Tibial nerve (tissue), 4 donors: ENCODE measurements at places on chromosomes 6 and 20. TPM values are rescaled to one million over a fixed set of nuclear protein-coding genes. Genes with fewer than 3 reads are reported as not detected.

SLC35F1 gene
- total RNA-seq: 12.7 TPM

BMP2 gene
- total RNA-seq: 24.5 TPM

CFAP206 gene
- total RNA-seq: not detected

ANGPT4 gene
- 0.63 TPM for total RNA-seq

PRL gene
- not detected for total RNA-seq

NR2E1 gene
- not detected for total RNA-seq

TAPBP gene
- total RNA-seq: 91.8 TPM

DNA sequence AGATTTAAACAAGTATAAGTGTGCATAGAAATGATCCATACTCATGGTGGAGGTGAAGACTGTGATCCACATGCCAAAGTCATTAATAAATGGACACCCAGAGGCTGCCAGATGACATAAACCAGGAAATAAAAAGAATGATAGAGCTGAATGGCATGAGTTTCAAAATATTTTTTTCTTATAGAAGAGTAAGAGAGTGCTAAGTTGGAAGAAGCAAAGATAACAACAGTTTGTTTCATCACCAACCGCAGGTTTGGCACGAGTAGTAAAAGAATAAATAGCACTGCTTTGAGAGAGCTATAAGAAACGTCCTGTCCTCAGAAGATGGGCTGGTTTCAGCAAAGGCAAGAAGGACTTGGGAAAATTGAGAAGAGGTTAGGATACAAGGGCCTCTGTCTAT lies 246.9 kb downstream of the UBE3D start:
- no peak for DNase-seq

DNA sequence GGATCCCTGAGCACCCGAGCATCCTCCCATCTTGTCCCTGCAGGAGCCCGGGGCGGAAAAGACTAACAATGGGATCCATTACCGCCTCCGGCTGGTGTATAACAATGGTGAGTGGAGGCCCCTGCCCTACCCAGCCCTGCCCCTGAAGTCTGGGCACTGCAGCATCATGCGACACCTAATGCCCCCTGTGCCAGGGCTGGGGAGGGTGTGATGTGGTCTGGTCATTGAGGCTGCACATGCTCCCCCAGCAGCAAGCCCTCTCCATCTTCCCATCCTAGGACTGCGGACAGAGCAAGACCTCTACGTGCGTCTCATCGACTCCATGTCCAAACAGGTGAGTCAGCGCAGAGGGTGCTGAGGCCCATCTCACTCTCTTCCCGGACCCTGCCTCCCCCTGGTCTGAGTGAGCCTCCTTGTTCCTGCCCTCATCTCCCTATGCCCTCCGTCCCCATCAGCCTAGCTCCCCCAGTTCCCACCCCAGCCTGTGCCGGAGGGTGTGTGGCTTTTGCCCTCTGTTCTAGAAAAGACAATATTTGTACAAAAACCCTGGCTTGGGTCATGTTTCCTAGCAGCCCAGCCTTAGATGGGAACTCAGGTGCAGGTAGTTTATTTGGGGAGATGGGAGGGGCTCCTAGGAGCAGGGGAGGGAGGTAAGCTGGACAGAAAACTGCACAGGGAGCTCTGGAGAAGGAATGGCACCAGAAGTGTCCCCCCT lies 13.5 kb downstream of the EBF4 start:
- DNase-seq: no peak

DNA sequence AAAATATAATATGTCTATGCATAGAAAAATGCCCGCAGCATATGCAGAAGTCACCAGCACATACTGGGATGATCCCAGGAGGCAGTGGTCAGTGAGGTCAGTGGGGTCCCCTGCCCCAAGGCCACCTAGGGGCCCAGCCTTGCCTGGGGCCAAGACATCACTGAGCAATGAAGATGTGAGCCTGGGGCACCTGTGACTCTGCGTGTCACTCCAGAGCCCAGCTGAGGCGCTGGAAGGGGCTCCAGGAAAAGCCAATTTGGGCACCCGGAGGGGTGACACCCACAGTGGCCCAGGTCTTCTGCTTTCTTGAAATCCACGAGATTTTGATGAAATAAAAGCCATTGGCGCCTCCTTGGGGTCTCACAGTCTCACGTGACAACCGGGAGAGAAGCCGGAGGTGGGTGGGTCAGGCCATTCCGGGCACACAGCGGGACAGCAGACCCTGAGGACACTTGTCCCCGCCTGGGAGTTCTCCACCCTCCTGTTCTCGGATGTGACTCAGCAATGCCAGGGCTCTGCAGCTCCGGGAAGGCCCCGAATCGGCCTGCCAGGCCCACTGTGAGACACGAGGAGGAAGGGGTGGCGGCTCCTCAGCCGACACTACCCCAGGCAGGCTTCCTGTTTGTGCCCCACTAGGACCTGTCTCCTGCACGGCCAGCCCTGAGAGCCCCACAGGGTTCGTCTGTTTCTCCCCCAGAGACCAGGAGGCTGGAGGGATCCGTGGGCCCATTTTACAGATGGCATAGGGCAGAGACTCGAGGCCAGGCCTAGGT lies 24.4 kb upstream of the SLCO4A1 start:
- DNase-seq: peak; percentile 46

- DNase-seq: no peak
These were observed 86.1 kb downstream of the SLX4IP start for GRCh38 chr20:10521068-10521831.

- DNase-seq: no peak
These were observed 80.8 kb downstream of the RCAN2 start for GRCh38 chr6:46410334-46410953.

GRCh38 chr6:147947521-147947920 lies 395.1 kb upstream of the SASH1 start:
- peak; percentile 44 for DNase-seq

DNA sequence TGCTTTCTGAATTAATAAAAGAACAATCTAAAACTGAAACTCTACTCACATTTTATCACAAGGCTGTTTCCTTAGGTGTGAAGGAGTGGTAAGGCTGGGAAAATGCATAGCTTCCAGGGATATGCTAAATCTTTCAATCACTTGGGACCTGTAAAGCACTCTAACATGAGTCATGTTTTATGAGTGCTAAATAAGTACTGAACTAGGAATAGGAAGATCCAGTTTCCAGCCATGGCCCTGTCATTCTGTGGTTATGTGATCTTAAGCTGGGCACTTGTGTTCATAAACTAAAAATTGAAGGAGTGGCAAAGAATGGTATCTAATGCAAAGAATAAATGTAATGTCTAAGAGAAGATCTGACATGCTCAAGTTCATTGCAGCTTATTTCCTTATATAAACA lies 6.1 kb upstream of the TMEM200A start:
- no peak for DNase-seq

- DNase-seq: no peak
These were observed 71.1 kb upstream of the CTNNBL1 start for GRCh38 chr20:37622728-37623127.

- no peak for DNase-seq
These were observed 77.0 kb upstream of the MAP3K7 start for GRCh38 chr6:90663873-90664272.

DNA sequence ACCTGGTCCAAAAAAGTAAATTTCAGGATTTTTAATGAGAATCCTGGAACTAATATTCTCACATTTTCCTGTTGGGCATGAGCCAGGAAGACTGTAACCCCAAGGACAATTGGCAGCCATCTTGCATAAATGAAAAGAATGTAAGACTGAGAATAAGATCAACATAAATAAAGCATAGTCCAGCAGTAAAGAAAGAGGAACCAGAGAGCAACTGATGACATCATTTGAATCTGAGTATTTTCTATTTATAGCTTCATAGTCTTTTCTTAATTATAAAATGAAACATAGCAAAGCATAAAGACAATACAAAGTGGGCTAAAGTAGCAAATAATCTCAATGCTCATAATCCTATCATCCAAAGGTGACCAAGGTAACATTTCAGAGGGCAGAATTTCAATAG lies 26.6 kb upstream of the FBXL4 start:
- no peak for DNase-seq

GRCh38 chr6:125952764-125953501 lies 3.6 kb upstream of the HINT3 start:
- no peak for DNase-seq

DNA sequence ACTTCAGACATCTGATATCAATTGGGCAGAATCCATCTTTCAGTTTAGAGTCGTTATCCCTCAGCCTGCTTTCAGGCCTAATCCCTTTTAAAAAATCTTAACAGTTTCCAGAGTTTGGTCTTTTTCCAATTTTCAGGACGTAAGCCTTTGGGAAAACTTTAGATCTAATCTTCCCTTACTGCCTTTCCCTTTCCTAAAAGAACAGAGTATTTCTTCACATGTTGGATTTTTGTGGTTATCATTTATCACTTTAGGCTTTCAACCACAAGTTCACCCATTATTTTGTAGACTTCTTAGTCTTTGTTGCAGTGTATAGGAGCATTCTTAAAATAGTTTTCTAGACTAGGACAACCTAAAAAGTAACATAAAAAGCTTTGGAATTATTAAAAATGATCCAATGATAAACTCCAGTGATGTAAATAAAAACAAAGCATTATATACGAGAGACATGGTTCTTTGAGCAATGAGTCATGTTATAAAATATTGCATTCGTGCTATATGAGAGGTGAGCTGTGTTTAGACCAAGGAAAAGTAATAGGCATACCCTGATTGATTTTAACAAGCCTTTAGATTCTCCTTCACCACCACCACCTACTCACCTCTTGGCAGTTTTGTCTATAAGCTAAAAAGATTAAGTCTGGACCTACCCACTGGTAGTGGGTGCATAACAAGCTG lies 90.4 kb upstream of the MCHR2 start:
- DNase-seq: no peak

- DNase-seq: no peak
These were observed 90.7 kb downstream of the TRMT6 start for GRCh38 chr20:5859608-5860007.

- DNase-seq: no peak
These were observed 38.3 kb upstream of the PRSS16 start for GRCh38 chr6:27209196-27209595.

DNA sequence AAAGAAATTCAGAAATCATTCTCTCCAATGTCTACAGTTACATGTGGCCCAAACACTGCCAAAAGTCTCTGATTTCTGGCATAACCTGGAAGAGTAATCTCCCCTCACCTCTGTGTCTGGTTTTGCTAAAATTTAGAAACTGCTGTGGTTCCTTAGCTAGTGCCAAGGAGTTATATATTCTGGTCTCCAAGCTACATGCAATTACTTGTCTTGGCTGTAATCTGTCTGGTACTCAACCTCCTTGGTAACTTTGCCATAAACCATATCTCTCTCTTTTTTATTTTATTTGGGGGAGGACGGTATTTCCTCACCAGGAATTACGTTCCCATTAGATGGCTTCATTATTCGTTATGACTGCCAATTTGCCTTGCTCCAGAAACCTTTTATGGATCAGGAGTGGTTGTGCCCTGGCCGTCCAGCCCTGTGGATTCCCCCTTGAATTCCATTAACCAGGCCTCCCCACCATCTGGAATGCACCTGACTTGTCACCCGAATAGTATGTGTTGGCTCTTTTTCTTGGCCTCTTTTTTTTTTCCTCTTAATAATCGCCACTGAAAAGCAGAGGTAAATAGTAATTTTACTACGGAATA lies 400.0 kb downstream of the CD83 start:
- DNase-seq: no peak

- DNase-seq: no peak
These were observed 31.2 kb downstream of the CHMP4B start for GRCh38 chr20:33842346-33842745.

DNA sequence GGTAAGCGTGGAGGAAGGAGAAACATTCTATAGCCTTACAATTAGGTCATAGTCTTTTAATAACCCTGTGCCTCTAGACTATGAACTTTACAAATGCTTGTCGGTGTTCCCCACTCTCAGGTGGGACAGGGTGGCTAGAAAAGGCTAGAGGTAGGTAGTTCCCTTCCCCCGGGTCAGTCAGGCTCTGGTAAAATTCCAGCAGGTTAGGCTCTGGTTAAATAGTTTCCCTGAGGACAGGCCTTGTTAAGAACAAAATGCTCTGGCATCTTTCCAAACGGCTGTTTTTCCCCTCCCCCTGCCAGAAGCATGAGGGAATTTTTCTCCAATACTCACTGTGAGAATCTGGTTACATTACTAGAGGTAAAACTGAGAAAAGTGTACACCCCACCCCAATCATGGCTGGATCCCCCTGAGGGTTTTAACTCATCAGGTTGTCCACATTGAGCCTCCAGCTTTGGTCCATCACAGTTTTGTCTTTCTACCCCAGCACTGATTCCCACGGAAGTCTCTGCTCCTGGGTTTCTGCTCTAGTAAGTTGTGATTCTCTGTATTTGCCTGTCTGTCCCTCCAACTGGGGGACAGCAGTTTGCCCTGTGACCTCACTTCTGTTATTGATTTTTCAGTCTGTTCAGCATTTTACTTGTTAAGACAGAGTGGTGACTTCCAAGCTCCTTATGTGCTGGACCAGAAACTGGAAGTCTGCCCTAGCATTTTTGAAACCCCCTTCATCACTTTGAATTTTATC lies 84.7 kb upstream of the ADGRF1 start:
- no peak for DNase-seq

DNA sequence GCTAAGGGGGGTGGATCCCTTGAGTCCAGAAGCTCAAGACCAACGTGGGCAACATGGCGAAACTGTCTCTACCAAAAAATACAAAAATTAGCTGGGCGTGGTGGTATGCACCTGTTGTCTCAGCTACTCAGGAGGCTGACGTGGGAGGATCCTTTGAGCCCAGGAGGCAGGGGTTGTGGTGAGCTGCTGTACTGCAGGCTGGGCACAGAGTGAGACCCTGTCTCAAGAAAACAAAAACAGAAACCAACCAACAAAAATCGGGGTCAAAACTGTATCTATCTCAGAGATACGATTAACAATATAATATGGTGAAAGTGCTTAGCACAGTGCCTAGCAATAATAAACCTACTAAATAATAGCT lies 20.7 kb upstream of the BCAS1 start:
- no peak for DNase-seq

DNA sequence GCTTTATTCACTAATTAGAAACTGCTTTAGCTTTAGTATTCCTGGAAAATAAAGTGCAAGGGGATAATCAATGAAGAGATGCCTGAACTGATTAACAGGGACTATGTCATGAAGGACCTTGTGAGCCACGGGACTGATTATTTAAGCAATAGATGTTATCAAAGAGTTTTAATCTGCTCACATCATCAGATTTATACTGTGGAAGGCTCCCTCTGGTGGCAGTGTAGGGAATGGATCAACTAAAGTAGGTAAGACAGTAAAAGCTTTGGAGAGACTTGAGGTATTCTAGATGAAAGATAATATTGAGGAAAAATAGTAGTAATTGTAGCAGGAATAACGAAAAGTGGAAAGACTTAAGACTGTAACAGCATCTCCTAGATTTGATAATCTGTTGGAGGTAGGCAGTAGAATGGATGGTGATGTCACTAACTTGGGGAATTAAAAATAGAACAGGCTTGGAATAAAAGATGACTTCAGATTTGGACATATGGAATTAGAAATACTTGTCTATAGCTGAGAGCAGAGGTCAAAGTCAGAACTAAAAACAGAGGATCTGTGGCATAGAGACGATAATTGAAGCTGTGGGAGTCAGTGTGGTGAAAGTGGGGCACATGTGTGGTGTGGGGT lies 80.3 kb upstream of the HTR1E start:
- DNase-seq: peak; percentile 63

- no peak for DNase-seq
These were observed 17.5 kb upstream of the TRAF3IP2 start for GRCh38 chr6:111623046-111623718.
